NT2/D1 (cell line): ENCODE measurements at places on chromosomes 3 and 15.

DNA sequence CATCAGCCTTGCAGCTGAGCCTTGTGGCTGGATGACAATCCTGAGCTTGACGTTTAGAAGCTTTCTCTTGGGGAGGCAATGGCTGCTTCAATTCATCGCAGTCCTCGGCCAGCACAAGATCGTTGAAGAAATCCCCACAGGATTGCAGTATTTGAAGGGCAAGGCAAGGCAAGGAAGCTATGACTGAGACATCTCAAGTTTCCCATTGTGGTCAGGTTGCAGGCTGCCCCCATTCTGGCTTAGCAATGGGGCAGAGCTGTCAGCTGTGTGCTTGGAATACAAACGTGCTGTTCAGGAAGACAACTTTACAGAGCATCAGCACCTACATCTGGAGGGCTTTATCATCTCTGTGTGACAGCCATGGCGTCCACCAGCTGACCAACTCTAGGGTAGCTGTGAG is 275.9 kb upstream of the TBL1XR1 start:
- DNase-seq, result no peak

GRCh38 chr3:114128826-114129225 is 50.0 kb downstream of the DRD3 start:
- DNase-seq, result no peak

DNA sequence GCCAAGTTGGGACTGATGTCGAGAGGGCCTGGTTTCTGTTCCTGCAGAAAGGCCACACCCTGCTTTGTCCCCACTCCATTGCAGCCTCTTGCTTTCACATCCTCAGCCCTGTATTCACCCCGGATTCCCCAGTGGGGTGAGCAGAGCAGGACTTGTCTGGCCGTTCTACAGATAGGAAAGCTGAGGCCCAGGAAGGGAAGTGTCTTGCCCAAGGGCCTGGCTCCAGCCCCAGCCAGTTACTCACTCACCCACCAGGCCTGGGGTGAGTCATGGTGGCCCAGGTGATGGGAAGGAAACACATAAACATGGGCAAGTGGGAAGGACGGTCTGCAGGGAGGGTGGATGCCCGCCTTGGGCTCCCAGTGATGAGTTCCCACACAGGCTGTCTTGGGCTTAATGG is 6.1 kb upstream of the DUSP7 start:
- DNase-seq, result no peak

DNA sequence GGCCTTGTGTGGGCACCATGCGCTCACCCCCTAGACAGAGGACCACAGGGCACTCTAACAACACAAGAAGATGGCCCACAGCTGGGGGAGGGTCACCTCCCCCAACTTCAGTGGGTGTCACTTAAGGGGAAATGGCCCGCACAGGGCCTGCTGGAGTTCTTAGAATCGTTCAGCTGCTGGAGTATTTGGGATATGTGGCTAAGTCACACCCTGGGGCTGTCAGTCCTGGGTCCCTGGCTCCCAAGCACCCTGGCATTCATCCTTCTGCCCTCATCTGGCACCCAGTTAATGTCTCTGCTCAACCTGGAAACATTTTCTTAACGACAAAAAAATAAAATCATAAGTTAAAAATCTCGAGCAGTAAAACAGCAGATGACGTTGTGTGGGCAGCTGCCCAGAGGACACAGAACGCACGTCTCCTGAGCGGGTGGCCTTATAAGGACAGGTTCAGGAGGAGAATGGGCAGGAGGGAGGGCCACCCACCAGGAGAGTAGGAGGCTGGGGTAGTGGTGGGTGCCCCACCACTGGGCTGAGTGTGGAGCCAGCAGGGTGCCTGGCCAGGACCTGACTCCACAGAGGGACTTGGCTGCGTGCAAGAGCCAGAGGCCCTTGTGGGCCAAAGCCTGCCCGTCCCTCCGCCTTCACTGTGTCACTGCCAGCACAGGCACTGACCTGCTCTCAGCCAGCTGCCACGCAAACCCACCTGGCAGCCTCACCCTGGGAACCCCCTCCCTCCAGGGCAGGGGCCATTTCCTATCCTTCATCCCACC is 11.5 kb downstream of the KBTBD13 start:
- no peak for DNase-seq

- DNase-seq, result no peak
Measured at GRCh38 chr3:42189001-42189460, 77.0 kb downstream of the CCK start.

- no peak for DNase-seq
Measured at GRCh38 chr3:189303584-189303983, 131.8 kb downstream of the TPRG1 start.

GRCh38 chr3:38137615-38138348 is 679 bp upstream of the MYD88 start:
- no peak for DNase-seq

- no peak for DNase-seq
Measured at GRCh38 chr3:72441284-72441994, 406.8 kb downstream of the SHQ1 start.

GRCh38 chr3:114307222-114307830 is 13.5 kb downstream of the TIGIT start:
- DNase-seq, result no peak

- DNase-seq, result no peak
Measured at GRCh38 chr15:60077581-60078359, 73.7 kb downstream of the FOXB1 start.

- DNase-seq, result no peak
Measured at GRCh38 chr15:90593499-90594158, 63.9 kb downstream of the CRTC3 start.

DNA sequence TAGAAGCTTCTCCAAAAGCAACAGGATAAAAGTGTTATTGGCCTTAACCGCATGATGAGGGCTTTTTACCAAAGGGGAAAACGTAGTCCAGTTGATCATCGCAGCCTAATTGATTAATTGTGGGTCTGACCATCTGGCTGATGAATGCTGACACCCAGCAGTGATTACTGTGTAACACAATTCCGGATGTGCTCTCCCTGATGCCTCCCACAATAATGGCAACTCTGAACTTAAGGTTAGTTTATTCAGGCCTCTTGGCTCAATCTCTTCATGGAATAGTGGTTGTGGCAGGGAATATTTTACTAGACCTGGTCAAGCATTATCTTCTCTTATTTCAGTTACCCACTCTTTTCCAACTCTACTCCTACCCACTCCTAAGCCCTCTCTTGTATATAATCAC is 332.9 kb downstream of the TIGIT start:
- DNase-seq, result no peak

DNA sequence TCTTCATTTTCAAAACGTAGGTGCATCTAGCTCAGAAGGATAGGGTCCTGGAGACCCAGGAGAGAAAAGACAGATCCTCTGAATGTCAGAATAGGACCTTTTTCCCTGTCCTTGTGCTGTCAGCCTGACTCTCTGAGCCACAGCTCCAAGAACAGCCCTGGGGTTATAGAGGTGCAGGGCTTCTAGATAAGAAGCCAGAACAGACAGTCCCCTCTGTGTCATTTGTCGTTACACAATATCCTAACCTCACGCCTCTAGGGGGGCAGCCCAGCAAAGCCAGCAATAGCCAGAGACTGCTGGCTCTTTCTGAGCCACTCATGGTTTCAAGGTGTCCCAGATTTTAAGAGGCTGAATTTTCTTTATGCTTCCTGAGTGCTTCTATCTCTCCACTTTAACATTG is 153.2 kb upstream of the THBS1 start:
- no peak for DNase-seq

DNA sequence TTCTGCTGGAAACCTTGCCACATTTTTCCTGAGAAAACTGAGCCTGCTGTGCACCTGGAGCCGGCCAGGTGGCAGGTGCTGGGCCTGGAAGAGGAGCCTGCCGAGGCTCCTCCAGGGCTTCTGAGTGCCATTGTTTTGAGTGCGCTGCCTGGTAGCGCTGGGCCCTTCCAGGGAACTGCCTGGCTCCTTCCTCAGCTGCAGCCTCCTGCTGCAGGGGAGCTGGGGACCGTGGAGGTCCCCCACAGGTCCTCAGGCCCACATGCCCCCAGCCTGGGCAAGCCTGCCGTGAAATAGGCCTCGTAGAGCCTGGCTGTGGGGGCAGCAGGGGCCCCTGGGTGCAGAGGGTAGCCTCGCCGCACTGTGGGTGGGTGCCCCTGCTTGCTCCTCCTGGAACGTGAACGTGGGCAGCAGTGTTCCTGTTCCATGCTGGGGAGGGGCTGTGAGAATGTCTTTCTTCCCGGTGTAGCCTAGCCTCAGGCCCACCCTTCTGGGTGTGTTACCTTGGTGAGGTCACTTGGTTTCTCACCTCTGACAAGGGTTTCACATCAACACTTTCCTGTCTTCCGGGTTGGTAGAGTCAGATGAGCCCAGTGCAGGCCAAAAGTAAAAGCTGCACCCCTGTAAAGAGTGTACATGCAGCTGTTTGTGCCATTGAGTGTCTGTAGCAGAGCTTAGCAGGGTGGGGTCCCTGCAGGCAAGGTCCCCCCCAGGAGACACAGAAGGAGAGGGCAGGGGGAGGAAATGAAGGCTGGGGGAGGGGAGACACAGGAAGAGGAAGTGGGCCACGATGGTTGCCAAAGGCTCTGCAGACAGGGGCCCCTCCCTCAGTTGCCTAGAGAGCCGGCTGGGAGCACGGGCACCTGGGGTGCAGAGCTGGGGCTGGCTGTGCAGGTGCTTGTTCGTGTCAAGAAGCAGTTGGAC is 34.5 kb downstream of the KLF13 start:
- no peak for DNase-seq

DNA sequence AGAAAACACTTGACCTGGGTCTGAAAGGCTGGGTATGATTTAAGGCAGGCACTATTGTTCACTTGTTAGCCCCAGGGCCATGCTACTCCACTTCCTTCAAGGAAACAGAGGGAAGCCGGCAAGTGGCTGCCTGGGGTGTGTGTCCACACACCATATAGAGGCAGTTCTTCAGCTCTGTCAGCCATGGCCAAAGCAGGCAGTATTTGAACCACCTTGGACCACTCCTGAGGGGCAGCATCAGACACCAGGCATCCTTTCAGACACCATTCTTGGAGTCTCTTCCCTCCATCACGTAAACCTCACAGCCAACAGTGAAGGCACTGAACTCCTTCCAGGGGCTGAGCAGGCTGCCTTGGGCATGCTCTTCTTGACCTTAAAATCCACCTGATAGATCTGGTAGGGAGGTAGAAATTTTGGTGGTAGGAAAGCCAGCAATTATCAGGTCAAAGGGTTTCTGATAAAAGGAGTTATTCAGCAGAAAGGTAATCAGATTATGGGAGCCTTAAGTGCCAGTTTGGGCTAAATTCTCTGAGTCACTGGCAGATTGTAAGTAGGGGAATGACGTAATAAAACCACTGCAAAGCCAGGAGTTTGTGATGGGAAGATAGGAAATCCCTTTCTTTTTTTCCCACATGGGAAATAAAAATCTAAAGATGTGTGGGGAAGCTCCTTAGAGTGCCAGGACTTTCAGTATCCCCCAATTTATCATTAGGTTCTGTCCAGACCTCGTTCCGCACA is 20.2 kb downstream of the TGFBR2 start:
- DNase-seq, result no peak

DNA sequence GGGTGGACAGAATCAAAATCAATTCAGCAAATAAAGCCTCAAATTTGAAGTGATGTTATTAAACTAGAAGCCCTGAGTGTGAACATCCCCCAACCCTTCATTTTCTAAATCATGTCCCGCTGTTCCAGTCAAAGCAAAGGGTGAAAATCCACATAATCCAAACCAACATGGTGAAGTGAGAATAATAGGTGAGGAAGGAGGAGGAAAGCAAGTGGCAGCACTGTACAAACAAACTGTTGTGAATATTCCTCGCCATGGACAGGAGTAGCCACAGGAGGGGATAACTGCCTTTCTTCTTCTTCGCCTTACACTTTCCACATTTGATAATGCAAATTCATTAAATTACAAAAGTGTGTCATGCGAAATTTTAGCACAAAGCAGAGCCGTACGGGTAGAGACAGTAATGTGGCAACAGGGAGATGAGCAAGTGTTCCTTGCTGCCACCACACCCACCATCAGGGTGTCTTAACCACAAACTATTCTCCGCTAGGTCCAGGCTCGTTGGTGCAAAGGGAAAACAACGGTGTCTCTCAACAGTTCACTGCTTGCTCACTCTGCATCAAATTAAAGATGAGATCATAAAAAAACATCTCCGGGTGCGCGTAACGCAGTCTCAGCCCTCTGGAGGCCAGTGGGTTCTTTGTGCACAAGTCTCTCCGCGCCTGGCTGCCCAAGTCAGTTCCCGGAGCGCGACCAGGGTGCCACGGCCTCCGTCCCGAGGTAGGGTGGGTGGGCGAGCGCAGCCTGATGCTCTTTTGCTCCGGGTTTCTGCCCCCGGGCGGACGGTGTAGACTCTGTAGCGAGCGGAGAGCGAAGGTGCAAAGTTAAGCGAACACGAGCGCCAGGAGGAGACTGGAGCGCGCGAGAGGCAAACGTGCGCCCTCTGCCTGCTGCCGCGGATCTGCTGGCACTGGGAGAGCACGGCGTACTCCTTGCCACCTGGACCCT is 6.7 kb downstream of the EPHA3 start:
- DNase-seq, result peak; percentile 35

DNA sequence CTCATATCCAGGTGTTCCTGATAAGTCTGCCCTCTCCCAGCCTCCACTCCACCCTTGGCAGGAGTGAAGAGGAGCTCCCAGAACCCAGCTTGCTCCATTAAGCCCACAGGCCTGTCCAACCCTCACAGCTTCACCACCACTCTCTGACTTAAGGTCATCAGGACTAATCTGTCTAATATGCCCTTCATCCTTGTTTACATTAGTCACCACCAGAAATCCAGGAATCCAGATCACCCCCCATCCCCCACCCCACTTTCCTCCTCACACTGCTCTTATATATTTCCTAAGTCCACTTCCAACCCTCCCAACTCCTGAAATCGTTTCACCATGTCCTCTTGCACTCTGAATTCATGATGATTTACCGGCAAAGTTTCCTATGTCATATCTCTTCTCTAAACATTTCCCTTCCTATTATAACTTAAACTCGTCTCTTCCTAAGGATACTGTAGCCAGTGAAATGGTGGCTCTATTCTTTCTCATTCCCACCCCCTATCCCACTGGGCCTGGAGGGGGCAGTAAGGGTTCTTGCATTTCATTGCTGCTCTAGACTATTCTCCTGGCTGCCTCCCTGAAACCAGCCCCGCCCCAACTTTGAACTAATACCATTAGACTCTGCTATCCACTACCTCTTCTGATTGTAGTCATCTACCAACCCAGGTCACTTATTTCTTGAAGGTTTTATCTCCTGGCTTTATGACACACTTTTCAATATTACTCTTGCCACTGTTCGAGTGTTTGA is 43.4 kb downstream of the PPP2R3A start:
- no peak for DNase-seq

GRCh38 chr15:45417303-45417950 is 39.1 kb upstream of the GATM start:
- no peak for DNase-seq

DNA sequence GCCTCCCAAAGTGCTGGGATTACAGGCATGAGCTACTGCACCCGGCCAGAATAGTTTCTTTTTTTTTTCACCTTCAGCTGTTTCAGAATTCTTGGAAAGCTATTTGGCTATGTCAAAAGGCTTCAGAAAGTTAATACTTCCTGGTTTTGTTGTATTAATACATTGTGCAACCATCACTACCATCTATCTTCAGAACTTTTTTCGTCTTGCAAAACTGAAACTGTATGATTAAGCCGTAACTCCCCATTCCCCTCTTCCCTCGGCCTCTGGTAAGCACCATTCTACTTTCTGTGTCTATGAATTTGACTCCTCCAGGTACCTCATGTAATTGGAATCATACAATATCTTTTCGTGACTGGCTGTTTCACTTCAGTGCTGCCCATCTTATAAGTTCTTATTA is 5.2 kb upstream of the NOX5 start:
- DNase-seq, result no peak
